ENCODE measurements at places on chromosomes 7 and 10.
A peak's percentile ranks its signal among the peaks of the same experiment; 100 is the strongest.

GRCh38 chr10:88389456-88389855 lies 193.7 kb downstream of the RNLS start:
- DNase-seq, result no peak

GRCh38 chr10:94216201-94216600 lies 146.5 kb downstream of the NOC3L start:
- no peak for DNase-seq

DNA sequence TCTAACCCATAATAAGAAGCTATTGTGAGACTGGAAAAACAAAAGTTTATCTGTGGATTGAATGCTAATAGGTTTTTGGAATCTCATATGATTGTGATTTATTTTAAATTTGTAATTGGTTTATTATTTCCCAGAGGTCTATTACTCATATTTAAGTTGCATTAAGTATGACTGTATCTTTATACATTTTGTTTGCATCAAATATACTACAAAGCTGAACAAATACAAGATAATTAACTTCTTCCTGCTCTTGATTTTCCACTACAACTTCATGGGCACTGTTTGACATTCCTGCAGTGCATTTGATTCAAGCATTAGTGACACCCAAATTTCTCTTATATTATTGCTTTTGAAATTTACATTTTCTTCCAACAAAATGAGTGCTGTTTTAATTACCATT lies 303.8 kb upstream of the LRRTM3 start:
- DNase-seq, result no peak

- DNase-seq, result no peak
Observed at GRCh38 chr10:1596482-1597099, 140.7 kb downstream of the ADARB2 start.

- DNase-seq, result no peak
Observed at GRCh38 chr10:63318491-63318890, 147.3 kb downstream of the JMJD1C start.

DNA sequence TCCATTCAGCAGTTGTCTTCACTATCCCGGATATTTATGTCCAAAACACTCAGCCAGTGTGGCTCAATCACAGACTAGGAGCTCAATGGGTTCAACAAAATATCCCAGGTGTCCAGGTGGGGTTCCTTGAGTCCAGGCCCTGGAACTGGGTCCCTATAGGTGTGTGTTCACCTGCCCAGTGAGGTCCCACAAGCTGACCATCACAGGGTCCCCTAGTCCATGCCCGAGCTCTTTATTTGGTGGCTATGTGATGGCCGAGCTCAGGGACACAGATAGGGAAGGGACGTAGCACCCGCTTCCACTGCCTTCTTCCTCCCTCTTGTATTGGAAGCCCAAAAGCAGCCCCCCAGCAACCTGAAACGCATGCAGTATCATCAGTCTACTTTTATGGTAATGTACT lies 78.9 kb upstream of the DDC start:
- DNase-seq, result no peak

DNA sequence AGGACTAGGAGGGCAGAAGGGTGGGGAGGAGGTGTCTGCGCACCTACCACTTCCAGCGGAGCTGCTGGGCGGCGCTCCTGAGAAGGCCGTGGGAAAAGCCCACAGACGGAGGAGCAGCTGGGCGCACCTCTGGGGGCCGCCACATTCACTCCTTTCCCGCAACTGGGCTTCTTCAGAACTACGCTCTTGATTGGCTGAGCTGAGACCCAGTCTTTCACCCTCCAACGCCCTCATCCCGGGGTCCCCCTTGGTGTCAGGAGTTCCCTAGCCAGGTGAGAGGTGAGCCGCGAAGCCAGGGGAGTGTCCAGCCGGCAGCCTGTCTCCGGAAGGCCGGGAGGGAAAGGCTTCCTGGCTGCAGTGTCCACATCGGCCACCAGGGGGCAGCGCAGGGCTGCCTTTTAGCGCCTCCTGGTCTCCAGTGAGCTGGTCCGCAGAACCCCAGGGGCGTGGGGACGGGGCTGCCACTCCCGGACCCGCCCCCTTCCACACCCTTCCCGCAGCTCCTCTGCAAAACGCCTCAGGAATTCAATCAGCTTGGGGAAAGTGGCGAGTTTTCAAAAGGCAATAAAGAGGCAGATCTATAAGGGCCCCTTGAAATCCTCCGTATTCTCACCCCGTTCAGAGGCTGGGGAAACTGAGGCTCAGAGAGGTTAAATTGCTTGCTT lies 98.8 kb downstream of the CHST15 start:
- DNase-seq, result peak; percentile 97

- DNase-seq, result no peak
Observed at GRCh38 chr10:94632954-94633353, 50.6 kb upstream of the CYP2C18 start.

DNA sequence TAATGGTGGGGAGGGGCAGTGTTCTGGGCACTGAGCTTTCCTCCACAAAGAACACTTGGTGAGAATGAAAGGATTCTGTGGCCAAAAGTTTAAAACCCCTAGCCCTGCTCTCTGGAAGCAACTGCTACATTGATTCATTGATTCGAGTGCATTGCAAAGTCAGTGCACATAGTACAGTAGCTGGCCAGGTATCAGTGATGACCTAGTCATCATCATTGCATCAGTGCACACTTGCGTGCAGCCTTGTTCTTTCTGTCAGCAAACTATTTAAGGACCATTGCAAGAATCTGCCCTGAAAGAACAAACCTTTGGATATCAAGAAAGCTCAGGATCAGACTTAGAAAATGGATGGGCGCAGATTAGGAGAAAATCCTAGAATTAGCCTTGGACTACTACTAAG lies 47.4 kb downstream of the CUL1 start:
- no peak for DNase-seq

DNA sequence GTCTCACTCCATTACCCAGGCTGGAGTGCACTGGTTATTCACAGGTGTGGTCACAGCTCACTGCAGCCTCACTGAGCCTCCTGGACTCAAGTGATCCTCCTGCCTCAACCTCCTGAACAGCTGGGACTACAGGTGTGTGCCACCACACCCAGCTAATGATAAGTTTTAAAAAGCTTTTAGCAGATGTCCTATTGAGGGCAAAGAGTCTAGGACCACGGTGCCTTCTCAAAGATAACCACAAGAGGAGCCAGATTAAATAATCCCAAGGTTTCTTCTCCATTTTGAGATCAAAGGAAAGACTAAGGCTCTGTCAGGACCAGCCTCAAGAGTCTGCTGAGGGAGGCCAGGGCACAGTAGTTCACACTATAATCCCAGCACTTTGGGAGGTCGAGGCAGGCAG lies 4.7 kb downstream of the ATP5MF start:
- DNase-seq, result no peak

GRCh38 chr7:19116121-19117090 lies 1.0 kb downstream of the TWIST1 start:
- peak; percentile 50 for DNase-seq
